MCF 10A (cell line): ENCODE measurements at places on chromosomes 12 and 14. TPM values are rescaled to one million over a fixed set of nuclear protein-coding genes. Genes with fewer than 3 reads are reported as not detected.

GRCh38 chr14:64654246-64654900 is 49.9 kb upstream of the PLEKHG3 start:
- peak; percentile 87 for DNase-seq

DNA sequence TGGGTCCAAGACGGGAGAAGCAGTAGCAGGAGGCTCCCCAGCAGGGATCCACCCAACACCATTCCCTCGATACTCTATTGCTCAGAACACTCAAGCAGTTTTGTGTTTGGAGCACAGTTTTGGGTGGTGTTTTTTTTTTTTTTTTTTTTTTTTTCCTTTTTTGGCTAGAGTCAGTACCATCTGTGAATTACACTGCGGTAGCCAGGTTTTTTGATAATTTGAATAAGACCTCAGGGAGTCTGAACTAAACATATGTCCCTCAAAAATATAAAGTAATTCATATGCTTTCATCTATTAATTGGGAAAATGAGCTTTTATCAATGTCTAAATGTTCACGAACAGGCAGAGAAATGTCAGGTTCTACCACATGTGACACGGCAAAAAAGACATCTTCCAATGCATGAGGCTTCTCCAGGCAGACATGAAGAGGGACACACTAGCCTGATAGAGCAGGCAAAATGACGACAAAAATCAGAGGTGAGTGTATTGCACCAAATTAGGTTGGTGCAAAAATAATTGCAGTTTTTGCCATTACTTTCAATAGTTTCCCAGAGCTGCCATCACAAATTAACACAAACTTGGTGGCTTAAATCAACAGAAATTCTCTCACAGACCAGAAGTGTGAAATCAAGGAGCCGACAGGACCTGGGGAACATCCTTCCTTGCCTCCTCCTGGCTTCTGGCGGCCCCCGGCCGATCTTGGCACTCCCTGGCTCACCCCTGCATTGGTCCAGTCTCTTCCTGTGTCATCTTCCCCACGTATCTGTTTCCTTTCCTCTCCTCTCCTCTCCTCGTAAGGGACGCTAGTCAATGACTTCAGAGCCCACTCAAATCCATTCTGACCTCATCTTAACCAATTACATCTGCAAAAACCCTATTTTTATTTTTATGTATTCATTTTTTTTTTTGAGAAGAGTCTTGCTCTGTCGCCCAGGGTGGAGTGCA is 33.9 kb downstream of the FOXN3 start:
- no peak for DNase-seq

- DNase-seq: no peak
These were observed 2.7 kb downstream of the KMT2D start for GRCh38 chr12:49057888-49058287.

- DNase-seq: no peak
These were observed 8.9 kb downstream of the CMTM5 start for GRCh38 chr14:23385642-23386265.

DNA sequence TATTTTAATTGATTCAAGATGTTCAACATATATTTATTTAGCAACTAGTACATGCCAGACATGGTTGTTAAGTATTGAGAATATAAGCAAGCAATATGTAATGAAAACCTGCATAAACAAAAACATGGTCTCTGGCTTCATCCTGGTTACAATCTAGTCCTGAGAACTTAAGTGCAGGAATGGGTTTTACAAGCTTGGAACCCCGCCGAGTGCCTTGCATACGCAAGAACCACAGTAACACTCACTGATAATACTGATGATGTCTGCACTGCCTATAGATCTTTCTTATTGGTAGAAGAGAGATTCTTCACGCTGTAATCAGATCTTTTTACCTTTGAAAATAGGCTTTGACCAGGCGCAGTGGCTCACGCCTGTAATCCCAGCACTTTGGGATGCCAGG is 22.9 kb upstream of the CALM1 start:
- DNase-seq: peak; percentile 24

GRCh38 chr14:90522571-90523191 is 125.9 kb downstream of the CALM1 start:
- DNase-seq: peak; percentile 13

DNA sequence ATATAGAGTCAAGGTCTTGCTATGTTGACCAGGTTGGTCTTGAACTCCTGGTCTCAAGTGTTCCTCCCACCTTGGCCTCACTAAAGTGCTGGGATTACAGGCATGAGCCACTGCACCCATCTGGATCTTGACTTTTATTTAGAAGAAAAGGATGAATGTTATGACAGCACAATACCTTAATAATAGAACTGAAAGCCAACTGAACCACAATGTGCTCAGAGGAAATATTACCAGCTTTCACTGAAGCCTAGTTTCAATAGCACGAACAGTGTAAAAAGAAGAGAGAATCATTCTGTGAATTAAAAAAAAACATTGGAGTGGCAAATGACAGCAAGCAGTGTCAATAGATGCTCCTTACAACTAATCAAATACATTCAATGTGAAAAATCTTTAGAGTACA is 239.2 kb upstream of the RMST start:
- no peak for DNase-seq

- DNase-seq: no peak
These were observed 135.6 kb upstream of the MAX start for GRCh38 chr14:65237941-65238340.

GRCh38 chr12:98419081-98419794 is 96.2 kb upstream of the TMPO start:
- DNase-seq: no peak

- no peak for DNase-seq
These were observed 163.0 kb upstream of the PELI2 start for GRCh38 chr14:55955175-55955574.

GRCh38 chr12:6963016-6963731 is 7.3 kb downstream of the PHB2 start:
- peak; percentile 89 for DNase-seq

DNA sequence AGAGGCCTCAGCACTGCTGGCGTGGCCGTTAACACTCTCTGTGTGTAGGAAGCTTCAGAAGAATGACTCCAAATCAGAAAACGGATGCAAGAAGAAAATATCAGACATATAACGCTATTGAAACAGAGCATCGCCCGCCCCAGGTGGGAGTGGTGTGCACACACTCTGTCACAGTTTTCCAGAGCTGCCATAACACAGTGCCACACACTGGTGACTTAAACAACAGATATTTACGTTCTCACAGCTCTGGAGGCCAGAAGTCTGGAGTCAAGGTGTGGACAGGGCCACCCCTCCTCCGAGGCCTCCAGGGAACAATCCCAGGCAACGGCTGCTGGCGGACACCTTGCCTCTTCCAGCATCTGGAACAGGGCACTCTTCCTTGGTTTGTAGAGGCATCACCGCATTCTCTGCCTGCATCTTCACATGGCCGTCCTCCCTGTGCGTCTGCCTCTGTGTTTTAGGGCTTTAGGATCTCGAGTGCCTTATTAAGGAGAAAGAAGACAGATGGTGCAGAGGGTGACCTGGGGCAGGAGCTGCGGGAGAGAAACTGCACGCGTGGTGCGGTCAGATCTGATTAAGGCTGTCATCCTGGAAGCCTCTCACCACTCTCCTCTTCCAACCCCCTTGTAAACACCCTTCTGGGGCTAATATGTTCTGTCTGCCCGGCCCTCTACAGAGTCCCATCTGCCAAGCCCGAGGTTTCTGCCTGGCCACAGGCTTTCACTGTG is 141.0 kb downstream of the SLC15A4 start:
- DNase-seq: no peak

DNA sequence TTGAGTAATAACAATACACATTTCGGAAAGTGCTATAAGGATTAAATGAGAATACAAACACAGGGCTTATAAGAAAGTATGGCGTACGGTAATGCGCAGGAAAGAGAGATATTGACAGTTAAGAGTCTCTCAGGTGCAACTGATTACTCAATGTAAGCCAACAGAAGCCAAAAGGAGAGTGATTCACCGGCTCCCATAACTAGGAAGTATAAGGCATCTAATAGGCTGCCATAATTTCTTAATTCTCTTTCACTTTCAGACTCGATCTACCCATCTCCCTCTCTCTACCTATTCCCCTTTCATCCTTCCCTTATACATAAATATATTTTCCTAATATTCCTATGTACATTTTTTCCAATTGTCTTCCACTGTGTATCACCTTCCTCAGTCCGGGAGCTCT is 90.0 kb downstream of the MDGA2 start:
- DNase-seq: peak; percentile 24

GRCh38 chr12:88306471-88307069 is 164.5 kb downstream of the TMTC3 start:
- DNase-seq: no peak

- DNase-seq: no peak
These were observed 42.6 kb upstream of the KRR1 start for GRCh38 chr12:75553836-75554555.

DNA sequence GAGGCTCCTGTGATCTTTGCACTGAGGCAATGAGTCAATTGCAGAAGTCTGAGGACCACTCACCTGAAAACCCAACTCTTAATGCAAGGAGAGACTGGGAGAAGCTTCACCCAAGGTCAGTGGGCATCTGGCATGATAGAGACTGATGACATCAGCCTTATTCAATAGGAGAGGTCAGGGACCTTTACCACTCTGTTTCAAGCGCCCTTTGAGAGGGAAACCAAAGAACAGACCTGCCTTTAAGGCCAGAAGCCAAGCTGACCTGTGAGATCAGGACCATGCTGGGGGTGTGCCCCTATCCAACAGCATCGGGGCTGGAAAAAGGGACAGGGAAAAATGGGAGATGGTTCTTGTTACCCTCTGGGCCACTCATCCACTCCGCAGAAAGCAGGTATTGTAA is 83.3 kb upstream of the FOXN3 start:
- no peak for DNase-seq

DNA sequence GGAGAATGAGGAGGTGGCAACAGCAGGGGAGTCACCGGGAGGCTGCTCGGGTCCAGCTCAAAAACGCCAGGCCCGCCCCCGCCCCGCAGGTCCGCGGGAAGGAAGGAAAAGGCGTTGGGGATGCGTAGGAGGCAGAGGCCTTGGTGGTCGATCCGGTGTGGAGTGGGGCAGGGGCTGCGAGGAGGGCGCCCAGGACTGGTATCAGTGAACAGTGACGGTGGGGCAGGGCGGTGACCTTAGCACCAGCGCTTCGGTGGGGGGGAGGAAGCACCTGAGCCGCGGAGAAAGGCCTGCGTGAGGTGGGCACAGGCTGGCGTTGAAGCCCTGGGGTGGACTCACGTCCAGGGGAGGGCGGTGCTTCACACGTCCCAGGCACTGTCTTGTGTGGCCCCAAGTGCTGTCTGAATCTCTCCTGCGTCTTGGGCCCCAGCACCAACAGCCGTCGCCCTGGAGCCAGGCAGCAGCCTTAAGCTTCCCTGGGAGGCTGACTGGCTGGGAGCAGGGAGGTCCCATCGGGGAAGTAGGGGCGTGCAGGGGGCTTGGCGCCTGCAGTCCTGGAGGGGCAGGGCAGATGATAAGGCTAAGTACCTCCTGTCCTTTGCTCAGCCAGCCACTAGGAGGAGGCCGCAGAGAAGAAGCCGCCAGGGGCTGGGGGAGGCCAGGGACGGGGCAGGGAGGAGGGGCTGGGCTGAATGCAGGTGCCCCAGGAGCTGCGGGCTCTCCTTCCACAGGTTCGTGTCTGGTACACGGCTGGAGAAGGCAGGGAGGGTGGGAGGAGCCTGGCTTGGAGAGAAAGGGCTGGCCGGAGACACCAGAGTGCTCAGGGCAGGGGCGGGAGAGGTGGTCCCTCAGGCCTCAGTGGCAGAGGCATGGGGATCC is 26.5 kb downstream of the ZBTB42 start:
- no peak for DNase-seq

GRCh38 chr14:90345239-90345557 is 13.5 kb upstream of the NRDE2 start:
- peak; percentile 46 for DNase-seq

- DNase-seq: peak; percentile 45
These were observed 36.6 kb downstream of the SENP1 start for GRCh38 chr12:48069241-48069640.

DNA sequence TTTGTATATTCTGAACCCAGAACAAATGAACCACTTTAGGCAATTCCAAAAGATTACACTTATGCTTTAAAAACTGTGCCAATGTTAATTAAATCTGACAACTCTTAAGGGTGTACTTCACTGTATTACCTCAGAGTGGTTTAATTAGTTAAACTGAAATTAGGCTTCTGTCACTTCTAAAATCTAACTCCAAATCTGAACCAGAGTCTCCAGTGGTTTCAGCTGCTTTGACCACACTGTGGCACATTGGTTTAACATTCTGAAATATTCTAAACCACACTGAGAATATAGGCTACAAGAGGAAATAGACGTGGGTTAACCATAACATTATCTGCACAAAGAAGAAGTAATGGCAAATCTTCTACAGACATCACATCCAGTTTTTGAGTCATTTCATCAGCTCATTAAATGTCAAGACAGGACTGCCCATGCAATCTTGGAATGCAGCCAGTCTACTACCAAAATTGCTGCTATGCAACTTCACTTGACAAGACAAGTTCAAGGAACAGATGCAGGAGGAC is 94.8 kb downstream of the LRP6 start:
- DNase-seq: peak; percentile 57

GRCh38 chr12:106304001-106304421 is 1.5 kb downstream of the TCP11L2 start:
- DNase-seq: no peak

DNA sequence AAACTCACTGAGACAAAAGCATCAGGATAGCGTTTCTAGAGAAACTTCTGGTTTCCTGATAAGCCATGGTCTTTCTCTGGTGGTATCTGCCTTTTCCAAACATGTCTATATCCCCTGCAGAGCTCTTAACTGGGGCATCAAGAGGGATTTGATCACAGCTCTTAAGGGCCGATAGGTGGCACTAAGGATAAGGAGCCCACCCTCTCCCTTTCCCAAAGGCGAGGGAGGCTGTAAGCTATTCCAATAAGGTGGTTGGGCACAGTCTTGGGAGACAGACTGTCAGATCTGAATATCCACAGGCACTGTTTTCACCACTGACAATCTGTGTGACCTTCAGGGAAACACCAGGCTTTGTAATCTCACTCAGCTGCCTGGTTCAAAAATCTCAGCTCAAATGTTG is 206.0 kb downstream of the ADGRD1 start:
- peak; percentile 11 for DNase-seq

GRCh38 chr14:24254630-24255392 is 8.2 kb downstream of the TGM1 start:
- no peak for DNase-seq

- no peak for DNase-seq
These were observed 22.9 kb upstream of the RBM19 start for GRCh38 chr12:113988976-113989375.

GRCh38 chr12:45558353-45558752 is 171.2 kb upstream of the ARID2 start:
- DNase-seq: no peak

Gene CLEC2B
- 1.8 and 2.2 TPM in 2 replicates for total RNA-seq

Gene LACRT
- not detected in 2 replicates for total RNA-seq

Gene CRIP1
- not detected in 2 replicates for total RNA-seq

Gene TSPAN19
- 0.63 and 1.1 TPM in 2 replicates for total RNA-seq

Gene MANSC4
- not detected in 2 replicates for total RNA-seq

Gene FAM181A
- not detected in 2 replicates for total RNA-seq

Gene MYO1H
- not detected in 2 replicates for total RNA-seq

Gene STAC3
- 2.5 and 2.8 TPM in 2 replicates for total RNA-seq

Gene GPATCH2L
- 57.4 and 64.9 TPM in 2 replicates for total RNA-seq

Gene ZNF385A
- total RNA-seq: 8.3 and 9.0 TPM in 2 replicates

Gene MYF6
- not detected in 2 replicates for total RNA-seq

Gene PRB2
- total RNA-seq: not detected in 2 replicates

Gene KCNK10
- not detected in 2 replicates for total RNA-seq

Gene IL26
- not detected in 2 replicates for total RNA-seq

Gene NKX2-1
- total RNA-seq: not detected in 2 replicates

Gene SCARB1
- total RNA-seq: 48.2 and 71.0 TPM in 2 replicates
